NCI-H2081 treated with DMSO at 0.1 percent for 48 hours (cell line): ENCODE measurements at places on chromosomes 12 and 14.

- DNase-seq: no peak
Measured at GRCh38 chr12:21831791-21832344, 57.4 kb upstream of the KCNJ8 start.

DNA sequence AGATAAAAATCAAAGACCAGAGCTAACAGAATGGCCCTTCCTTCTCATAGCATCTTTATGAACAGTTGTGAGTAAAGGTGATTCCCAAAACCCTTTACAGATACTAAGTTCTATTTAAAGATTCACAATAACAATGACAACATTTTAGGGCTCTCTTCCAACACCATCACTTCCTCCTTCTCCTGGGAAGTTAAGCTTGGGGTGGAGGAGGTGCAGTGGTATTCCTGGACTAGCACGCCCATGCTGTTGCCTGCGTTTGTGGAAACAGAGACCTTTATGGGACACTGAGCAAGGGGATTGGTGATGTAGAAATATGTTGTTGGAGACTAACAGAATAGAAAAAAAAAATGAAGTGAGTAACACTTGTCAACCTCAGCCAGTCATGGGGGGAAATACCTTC, 22.5 kb downstream of the SYNE2 start:
- DNase-seq: no peak

- DNase-seq: no peak
Measured at GRCh38 chr12:122845865-122846621, 10.8 kb downstream of the HIP1R start.

GRCh38 chr12:15209782-15210181, 11.4 kb downstream of the RERG start:
- no peak for DNase-seq

- DNase-seq: no peak
Measured at GRCh38 chr14:50069325-50069724, 47.0 kb downstream of the VCPKMT start.
